ENCODE measurements at places on chromosomes 16 and 17. TPM values are rescaled to one million over a fixed set of nuclear protein-coding genes. Genes with fewer than 3 reads are reported as not detected.

Gene CCL4
- total RNA-seq, result not detected

Gene ZNF48
- total RNA-seq, result 5.5 TPM

Gene SYNGR3
- total RNA-seq, result 3.3 TPM

Gene CDH3
- total RNA-seq, result 0.14 TPM

Gene ADGRG3
- total RNA-seq, result not detected

Gene SPATA32
- total RNA-seq, result 0.09 TPM

Gene CSH2
- total RNA-seq, result not detected

Gene DLX4
- total RNA-seq, result not detected

Gene CCDC144A
- 3.5 TPM for total RNA-seq

Gene ACSM3
- 0.83 TPM for total RNA-seq

Data from smooth muscle cell of bladder (primary cell).